ENCODE measurements at places on chromosomes 16 and 17.

- DNase-seq = no peak
These were observed 3.9 kb downstream of the CTRB2 start for GRCh38 chr16:75203096-75203495.

DNA sequence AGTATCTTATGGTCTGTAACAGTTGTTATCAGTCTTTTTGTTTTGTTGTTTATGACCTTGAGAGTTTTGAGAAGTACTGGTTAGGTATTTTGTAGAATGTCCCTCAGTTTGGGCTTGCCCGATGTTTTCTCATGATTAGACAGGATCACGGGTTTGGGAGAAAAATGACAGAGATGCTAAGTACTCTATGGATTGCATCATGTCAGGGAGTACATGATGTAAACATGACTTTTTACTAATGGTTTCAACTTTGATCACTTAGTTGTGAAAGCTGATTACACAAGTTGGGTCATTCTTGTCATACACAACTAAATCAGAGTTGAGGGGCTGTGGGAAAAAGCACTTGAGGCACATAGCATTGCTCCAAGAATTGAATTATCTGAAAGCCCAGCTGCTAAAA lies 94.7 kb upstream of the SIAH1 start:
- DNase-seq = no peak

- DNase-seq = peak; percentile 76
These were observed 7.8 kb upstream of the MAPK7 start for GRCh38 chr17:19370493-19370960.

- DNase-seq = no peak
These were observed 882 bp downstream of the SCARF1 start for GRCh38 chr17:1644493-1645206.

DNA sequence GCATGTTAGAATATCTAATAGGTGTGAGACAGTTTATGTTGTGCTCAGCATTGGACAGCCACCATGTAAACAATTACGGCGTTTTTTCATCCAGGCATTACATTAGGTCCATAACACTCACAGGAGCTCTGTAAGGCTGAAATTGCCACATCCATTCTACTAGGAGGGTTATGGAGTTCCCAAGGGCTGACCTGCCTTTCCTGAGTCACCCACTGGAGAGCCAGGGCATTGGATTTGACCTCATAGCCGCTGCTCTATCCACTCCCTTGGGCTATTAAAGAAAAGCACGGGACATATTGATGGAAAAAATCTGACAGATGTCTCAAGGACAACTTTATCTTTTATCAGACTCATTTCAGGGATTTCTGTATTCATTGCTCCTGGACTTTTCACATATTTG lies 306.3 kb upstream of the HSBP1 start:
- DNase-seq = no peak

DNA sequence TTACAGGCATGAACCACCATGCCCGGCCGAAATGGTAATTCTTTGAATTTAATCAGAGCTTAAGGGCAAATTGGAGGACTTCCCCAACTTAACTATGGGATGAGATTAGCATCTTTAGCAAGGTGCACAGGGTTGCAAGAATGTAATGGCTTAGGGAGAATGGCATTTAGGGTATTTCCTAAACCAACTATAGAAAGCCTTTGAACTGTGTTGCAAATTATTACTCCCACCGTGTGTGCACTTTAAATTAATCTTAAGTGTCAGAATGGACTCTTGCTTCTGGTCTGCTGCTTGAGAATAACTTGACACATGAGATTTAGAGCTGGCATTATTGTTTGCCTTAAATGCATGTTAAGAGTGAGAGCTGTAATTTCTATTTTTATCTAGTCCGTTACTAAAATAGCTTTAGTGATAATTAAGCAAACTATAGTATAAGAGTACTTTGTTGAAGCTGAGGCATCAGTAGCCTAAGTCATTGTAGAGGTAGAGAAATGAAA lies 59.8 kb downstream of the TUBD1 start:
- DNase-seq = no peak

- peak; percentile 70 for DNase-seq
These were observed 27.8 kb downstream of the ADAM11 start for GRCh38 chr17:44786551-44787081.

DNA sequence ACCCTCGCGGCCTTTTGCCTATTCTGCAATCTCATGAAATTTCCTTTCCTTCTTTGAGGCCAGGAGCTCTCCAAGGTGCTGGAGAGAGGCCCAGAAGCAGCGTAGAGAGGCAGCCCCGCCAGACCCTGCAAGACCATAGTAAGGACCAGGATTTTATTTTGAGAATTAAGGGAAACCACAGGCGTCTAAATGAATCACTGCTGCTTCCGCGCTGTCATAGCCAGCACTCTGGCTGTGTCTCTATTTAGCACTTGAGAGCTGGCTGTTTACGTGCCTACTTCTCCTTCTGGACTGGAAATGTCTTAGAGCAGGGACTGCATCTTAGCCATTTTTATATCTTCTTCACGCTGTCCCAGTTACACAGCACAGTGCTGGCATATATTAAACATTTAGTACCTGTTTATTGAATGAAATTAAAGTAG lies 37.6 kb upstream of the PIRT start:
- no peak for DNase-seq

GRCh38 chr16:25034911-25035310 lies 19.7 kb upstream of the ARHGAP17 start:
- DNase-seq = no peak

- DNase-seq = no peak
These were observed 66.4 kb downstream of the MYH10 start for GRCh38 chr17:8563981-8564602.

- no peak for DNase-seq
These were observed 11.9 kb downstream of the BAIAP2 start for GRCh38 chr17:81046770-81047359.

GRCh38 chr17:850851-851763 lies 69.0 kb downstream of the MRM3 start:
- no peak for DNase-seq

GRCh38 chr16:75247249-75247648 lies 4.2 kb downstream of the BCAR1 start:
- DNase-seq = no peak
